ENCODE measurements at places on chromosomes 7 and 10. TPM values are rescaled to one million over a fixed set of nuclear protein-coding genes. Genes with fewer than 3 reads are reported as not detected.

Gene TIMM23
- 88.8 TPM for total RNA-seq

Gene OPN4
- total RNA-seq, result 0.31 TPM

Gene FOXP2
- total RNA-seq, result 2.0 TPM

Gene ZNF425
- total RNA-seq, result 1.3 TPM

Gene CPVL
- total RNA-seq, result 11.8 TPM

Gene LCOR
- 12.2 TPM for total RNA-seq

Gene FAM237B
- not detected for total RNA-seq

Gene PIK3CG
- total RNA-seq, result 3.0 TPM

Gene VWDE
- total RNA-seq, result 4.0 TPM

DNA sequence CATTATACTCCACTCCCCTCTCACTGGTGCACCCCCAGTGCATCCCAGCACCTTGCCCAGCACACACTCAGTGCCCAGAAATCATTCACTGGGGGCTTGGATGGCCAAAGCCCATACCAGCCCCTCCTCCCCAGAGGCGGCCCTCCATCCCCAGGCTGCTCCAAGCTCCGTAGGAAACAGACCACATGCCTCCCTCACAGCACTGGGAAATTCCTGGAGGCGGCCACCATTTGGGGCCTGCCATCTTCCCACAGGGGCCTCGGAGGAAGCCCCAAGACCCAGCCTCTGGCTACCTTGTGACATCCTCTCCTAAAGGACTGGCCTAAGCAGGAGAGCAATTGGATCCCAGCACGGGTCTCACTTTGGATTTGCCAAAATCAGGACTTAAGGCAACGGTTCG lies 49.7 kb downstream of the FOXL3 start:
- no peaks in the 10 kb centered on the region for H3K27me3 ChIP-seq
- no peaks in the 10 kb centered on the region for H3K4me1 ChIP-seq
- no peak overlapping the region for H3K27ac ChIP-seq
- H3K36me3 ChIP-seq, result no peaks in the 10 kb centered on the region
- DNase-seq, result no peak

GRCh38 chr7:832167-832967 lies at the start of gene SUN1:
Gene SUN1 (plus strand): TSS chr7:832476. CDS start chr7:832525, 49 bp downstream.
- peak within 1 kb of the TSS; percentile 88 for H3K27ac ChIP-seq
- H3K4me1 ChIP-seq, result peaks cover 90% of the 10 kb centered on the region
- no peaks in the 10 kb centered on the region for H3K27me3 ChIP-seq
- peak within 1 kb of the TSS; percentile 25 for H3K4me3 ChIP-seq

DNA sequence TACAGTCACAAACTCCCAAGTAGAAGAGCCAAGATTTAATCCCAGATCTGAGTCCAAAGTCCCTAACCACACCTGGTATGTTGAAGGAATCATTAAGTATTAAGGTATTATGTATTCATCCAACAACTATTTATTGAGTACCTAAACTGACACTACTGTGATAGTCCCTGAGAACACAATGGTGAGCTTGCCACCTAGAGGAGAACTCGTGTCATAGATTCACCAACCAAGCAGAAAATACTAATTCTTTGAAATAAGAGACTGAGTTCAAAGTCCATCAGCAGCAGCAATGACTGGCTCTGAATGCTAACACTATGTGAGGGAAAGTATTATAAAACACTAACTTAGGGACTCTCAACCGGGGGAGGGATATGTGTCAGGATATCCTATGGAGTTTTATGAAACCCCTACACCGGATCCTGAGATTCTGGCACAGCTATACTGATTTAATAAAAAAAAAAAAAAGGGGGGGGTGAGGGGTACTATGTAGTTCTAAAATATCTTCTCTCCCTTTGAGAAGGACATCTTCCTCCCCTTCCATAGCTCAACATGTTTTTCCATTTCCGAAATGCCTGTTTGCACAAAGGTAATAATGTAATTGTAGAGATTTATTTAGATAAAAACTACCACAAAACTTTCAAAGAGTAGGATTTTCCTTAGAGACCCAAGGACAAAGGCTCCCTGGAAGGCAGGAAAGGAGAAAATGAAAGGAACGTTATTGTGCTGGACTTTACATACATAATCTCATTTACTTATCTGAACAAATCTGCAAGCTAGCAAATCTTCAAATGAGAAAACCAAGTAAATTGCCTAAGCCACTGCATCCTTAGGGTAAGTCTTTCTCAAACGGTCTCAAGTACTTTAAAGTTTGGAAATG lies 1.6 kb downstream of the NCOA4 start:
- peak overlapping the region; percentile 60 for H3K4me3 ChIP-seq
- peaks cover 59% of the 10 kb centered on the region for H3K4me1 ChIP-seq
- no peak for DNase-seq
- no peaks in the 10 kb centered on the region for H3K27me3 ChIP-seq

GRCh38 chr10:54797636-54798321 lies 3.3 kb downstream of the PCDH15 start:
- no peak for DNase-seq
- no peaks in the 10 kb centered on the region for H3K36me3 ChIP-seq
- no peak overlapping the region for H3K27ac ChIP-seq
- no peaks in the 10 kb centered on the region for H3K27me3 ChIP-seq
- H3K4me3 ChIP-seq, result no peak overlapping the region
- no peaks in the 10 kb centered on the region for H3K4me1 ChIP-seq

DNA sequence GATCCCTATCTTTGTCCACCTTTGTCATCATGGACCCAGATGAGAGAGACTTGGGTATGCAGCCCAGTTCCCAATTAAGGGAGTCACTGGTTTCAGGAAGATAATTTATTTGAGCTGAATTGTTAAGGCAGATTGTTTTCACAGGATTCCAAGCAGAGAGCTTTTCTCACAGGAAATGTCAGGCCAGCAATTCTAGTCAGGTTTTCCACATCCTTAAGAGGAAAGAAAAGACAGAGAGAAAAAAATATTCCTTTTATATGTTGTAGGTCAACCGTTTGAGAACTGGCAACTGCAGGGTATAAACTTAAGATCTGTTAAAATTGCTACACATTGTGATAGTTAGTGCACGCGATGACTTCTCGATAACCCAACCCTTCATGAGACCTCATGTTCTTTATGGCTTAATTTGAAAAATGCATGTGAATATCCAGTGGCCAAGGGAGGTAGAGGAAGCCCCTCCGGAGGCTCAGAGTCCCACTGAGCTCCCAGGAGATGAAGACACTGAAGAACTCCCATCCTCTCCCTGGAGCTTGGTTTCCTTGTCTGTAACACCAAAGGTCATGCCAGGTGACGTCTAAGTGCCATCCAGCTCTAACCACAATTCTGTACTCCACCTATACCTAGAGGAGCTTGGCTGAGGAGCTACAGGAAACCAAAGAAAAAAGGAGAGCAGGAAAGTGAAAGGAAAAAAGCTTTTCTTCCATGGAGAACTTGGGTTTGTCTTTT lies 45.6 kb downstream of the MINDY4 start:
- H3K27me3 ChIP-seq, result no peaks in the 10 kb centered on the region
- H3K27ac ChIP-seq, result peak overlapping the region; percentile 71
- no peak for DNase-seq
- H3K4me1 ChIP-seq, result peaks cover 54% of the 10 kb centered on the region

GRCh38 chr7:44101966-44102845 lies 1.9 kb upstream of the AEBP1 start:
- no peak overlapping the region for H3K4me3 ChIP-seq
- peak overlapping the region; percentile 88 for H3K27ac ChIP-seq
- peak; percentile 85 for DNase-seq
- H3K27me3 ChIP-seq, result no peaks in the 10 kb centered on the region
- peaks cover 2% of the 10 kb centered on the region for H3K36me3 ChIP-seq

DNA sequence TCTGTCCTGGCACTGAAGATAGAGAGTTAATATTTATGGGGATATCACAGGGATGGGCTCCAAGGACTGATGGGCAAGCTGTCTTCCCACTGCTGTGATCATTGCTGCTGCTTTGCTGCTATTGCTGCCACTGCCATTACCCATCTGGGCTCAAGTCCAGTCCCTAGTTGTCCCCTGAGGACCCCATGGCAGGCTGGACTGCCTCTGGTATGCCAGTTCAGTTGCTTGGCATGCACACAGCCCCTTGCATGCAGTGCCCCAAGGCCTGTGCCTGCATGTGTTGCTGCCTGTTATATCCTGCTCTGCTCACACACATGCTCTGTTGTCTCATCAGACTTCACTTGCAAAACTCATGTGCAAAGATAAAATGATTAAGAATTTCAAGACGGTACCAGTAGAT lies 109.5 kb downstream of the ADRA2A start:
- H3K36me3 ChIP-seq, result no peaks in the 10 kb centered on the region
- H3K27ac ChIP-seq, result no peak overlapping the region
- H3K4me3 ChIP-seq, result no peak overlapping the region
- H3K27me3 ChIP-seq, result no peaks in the 10 kb centered on the region
- DNase-seq, result no peak

- no peaks in the 10 kb centered on the region for H3K27me3 ChIP-seq
- H3K27ac ChIP-seq, result peak overlapping the region; percentile 4
- no peaks in the 10 kb centered on the region for H3K36me3 ChIP-seq
- no peak for DNase-seq
- H3K4me3 ChIP-seq, result no peak overlapping the region
- H3K4me1 ChIP-seq, result no peaks in the 10 kb centered on the region
Observed at GRCh38 chr7:157615852-157616251, 279.0 kb downstream of the DNAJB6 start.

- H3K27ac ChIP-seq, result peak overlapping the region; percentile 50
- no peak for DNase-seq
- H3K4me1 ChIP-seq, result peaks cover 31% of the 10 kb centered on the region
Observed at GRCh38 chr10:12728494-12728893, 273.0 kb downstream of the CCDC3 start.

- peak; percentile 70 for DNase-seq
- peak within 1 kb of the TSS; percentile 72 for H3K4me3 ChIP-seq
- no peaks in the 10 kb centered on the region for H3K27me3 ChIP-seq
- peak within 1 kb of the TSS; percentile 91 for H3K27ac ChIP-seq
- peaks cover 10% of the 10 kb centered on the region for H3K36me3 ChIP-seq
- H3K4me1 ChIP-seq, result no peaks in the 10 kb centered on the region
Observed at GRCh38 chr10:17617031-17617911, at the start of gene HACD1. Gene HACD1 (minus strand): TSS chr10:17617374. CDS start chr10:17617339, 35 bp downstream.

GRCh38 chr7:129450295-129450694 lies 16.1 kb downstream of the STRIP2 start:
- H3K27ac ChIP-seq, result no peak overlapping the region
- no peak overlapping the region for H3K4me3 ChIP-seq
- no peaks in the 10 kb centered on the region for H3K27me3 ChIP-seq
- no peaks in the 10 kb centered on the region for H3K36me3 ChIP-seq
- no peaks in the 10 kb centered on the region for H3K4me1 ChIP-seq

GRCh38 chr7:102220229-102220850 lies 66.3 kb upstream of the SH2B2 start:
- no peaks in the 10 kb centered on the region for H3K36me3 ChIP-seq
- H3K27me3 ChIP-seq, result no peaks in the 10 kb centered on the region
- H3K27ac ChIP-seq, result no peak overlapping the region
- H3K4me3 ChIP-seq, result no peak overlapping the region

- H3K4me3 ChIP-seq, result no peak overlapping the region
- no peaks in the 10 kb centered on the region for H3K27me3 ChIP-seq
- H3K4me1 ChIP-seq, result no peaks in the 10 kb centered on the region
- DNase-seq, result no peak
- H3K36me3 ChIP-seq, result no peaks in the 10 kb centered on the region
Observed at GRCh38 chr7:6500691-6501090, 50.6 kb downstream of the GRID2IP start.

Data from right atrium auricular region (tissue), 2 donors.